Hematopoietic multipotent progenitor cell treated with erythropoietin and hydrocortisone succinate and interleukin-3 and kit ligand, for 8 days (in vitro differentiated cells): ENCODE measurements at places on chromosomes 6 and 20.

DNA sequence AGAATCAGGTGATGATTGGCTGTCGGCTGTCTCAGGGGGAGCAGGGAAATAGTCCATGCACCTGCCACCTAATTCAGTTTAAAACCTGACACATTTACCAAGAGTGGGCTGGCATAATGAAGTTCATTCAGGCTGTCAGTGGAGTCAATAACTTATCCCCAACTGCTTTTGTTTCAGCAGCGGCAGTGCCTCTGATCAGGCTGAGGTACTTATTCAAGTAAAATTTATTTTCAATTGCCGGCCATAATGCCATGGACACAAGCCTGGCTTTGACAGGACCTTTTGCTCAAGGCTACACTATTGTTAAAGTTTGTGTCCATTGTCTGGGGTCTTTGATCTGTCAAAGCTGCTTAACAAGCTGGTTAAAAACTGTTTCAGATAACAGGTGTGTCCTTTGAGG is 20.6 kb downstream of the OLIG3 start:
- no peak for DNase-seq

- DNase-seq: no peak
These were observed 57.6 kb downstream of the TENT5A start for GRCh38 chr6:81694855-81695254.

- no peak for DNase-seq
These were observed 89.2 kb downstream of the RAMACL start for GRCh38 chr6:166497087-166497899.

- DNase-seq: no peak
These were observed 184.7 kb downstream of the SAMD5 start for GRCh38 chr6:147693181-147693580.

DNA sequence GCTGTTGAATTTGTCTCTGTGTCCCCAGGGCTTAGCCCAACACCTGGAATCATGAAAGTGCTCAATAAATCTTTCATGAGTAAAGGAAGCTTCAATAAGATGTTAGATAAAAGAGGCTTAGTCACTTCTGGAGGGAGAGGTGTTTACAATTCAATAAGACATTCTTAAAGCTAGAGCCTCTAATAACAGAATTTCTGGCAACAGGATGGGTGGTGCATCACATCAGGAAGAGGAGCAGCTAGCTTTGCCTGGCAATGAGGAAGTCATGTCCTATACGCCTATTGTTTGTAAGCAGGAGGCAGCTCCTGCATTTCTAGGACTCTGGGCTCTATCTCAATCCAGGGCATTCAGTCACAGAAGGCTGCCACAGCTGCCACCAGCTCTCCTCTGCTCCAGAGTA is 638.5 kb downstream of the EPM2A start:
- DNase-seq: no peak

GRCh38 chr6:2687456-2687855 is 63.3 kb downstream of the MYLK4 start:
- DNase-seq: no peak

DNA sequence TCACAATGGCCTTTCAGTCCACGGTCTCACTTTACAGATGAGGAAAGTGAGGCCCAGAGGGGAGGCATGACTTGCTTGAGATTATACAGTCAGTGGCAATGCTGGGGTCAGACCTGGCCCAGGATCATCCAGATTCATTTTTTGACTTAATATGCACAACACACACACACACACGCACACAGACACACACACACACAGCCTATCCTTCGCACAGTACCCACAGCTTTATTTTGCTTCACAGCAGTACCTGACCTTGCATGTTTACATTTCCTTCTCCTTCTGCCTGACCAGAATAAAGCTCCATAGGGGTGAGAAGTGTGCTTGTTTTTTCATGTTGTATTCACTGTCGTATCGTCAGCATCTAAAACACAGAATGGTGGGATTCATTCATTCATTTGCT is 79.8 kb downstream of the VEGFA start:
- DNase-seq: no peak

- DNase-seq: no peak
These were observed 13.7 kb downstream of the TAB2 start for GRCh38 chr6:149331043-149331807.

DNA sequence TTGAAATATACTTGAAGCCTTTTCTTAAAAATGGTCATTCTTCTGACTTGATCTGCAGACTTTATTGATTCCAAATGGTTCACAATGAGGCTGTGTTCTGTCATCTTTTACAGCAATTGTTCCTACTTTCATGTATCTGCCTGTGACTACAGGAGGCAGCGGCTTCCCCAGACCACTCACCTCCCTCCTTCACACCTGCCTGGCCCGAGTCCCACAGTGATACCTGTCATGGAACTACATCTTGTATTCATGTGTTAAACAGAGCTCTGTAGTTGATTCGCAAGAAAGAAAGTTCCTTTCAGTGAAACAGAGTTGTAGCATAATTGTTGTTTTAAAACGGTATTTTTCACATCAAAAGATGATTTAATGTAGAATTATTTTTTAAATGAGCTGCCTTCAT is 673.5 kb upstream of the AGPAT4 start:
- no peak for DNase-seq

DNA sequence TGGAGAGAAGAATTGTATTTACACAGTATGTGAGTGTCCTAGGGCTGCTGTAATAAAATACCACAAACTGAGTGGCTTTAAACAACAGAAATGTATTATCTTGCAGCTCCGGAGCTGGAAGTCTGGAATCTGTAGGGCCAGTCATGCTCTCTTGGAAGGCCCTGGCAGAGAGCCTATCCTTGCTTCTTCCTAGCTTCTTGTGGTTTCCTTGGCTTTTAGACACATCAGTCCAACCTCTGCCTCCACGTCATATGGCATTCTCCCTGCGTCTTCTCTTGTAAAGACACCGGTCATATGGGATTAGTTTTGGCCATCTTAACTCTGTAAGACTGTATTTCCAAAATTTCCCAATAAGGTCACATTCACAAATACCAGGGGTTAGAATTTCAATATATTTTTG is 10.8 kb downstream of the FNDC1 start:
- no peak for DNase-seq
